ENCODE measurements at places on chromosomes 1 and 21.
A peak's percentile ranks its signal among the peaks of the same experiment; 100 is the strongest.

DNA sequence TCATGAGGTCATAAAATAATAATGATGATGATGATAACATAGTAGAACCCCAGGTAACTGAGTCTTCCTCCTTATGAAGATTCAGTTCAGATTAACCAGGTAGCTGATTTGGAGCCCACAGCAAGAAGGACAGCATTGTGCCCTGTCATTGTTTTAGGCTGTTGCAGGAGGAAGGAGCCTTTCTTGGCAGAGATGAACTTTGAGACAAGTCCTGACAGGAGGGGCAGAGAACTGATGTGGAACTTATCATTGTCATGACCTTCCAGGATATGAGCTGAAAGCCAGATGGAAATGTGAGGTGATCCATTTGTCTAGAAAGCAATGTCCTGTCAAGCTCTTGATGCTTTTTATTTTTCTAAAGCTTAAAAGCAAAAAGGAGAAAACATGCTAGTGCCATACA, 132.6 kb upstream of the COA6 start:
- DNase-seq = no peak

GRCh38 chr1:119674835-119675289, 26.8 kb upstream of the ZNF697 start:
- DNase-seq = peak; percentile 33

DNA sequence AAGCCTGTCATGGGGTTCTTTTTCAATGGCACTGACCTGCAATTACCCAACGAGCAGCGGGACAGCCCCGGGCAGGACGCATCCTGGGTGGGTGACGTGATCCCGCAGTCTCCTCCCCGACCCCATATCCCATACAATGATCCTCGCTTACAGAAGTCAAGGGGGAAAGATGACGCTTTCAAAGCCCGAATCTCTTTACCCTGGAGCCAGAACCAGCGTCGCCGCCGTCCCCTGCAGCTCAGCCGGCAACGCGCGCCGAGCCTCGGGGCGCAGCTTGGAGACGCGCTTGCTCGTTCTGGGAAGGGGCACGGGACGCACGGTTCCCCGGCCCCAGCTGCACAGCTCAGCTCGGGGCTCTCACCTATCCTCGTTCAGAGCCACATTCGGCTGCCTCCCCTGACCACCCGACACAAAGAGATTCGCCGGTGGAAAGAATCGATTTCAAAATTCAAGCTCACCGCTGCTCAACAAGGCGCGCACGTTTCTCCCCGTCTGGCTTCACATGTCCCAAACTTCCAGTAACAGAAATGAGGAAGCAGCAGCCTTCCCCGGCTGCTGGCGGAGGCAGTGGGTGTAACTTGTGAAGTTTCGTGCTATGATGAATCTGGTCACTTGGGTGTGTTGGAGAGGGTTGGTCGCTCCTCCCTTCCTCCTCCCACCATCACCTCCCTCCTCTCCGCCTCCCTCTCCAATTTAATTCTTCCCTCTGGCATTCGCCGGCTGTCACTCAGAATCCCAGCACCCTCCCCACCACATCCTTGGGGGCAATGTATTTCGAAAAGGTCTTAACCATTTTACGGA, at the start of gene TIAM1:
Gene TIAM1, minus strand, starts transcription at position 582 of the 801 bp plus-strand sequence. CDS start 77,289 bp downstream, outside the sequence.
- peak; percentile 62 for DNase-seq

DNA sequence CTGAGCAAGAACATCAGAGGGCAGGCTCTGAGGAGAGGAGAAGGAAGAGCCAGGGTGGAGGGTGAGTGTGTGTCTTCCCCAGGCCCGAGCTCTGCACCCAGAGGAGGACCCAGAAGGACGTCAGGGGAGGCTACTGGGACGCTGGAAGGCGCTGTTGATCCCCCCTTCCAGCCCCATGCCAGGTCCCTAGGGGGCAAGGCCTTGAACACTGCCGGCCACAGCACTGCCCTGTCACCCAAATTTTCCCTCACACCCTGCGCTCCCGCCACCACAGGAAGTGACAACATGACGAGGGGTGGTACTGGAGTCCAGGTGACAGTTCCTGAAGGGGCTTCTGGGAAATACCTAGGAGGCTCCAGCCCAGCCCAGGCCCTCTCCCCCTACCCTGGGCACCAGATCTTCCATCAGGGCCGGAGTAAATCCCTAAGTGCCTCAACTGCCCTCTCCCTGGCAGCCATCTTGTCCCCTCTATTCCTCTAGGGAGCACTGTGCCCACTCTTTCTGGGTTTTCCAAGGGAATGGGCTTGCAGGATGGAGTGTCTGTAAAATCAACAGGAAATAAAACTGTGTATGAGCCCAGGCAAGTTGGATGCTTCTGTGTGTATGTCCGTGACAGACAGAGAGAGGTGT, 17.1 kb downstream of the BCAN start:
- DNase-seq = no peak

GRCh38 chr1:47514229-47514628, 76.4 kb downstream of the FOXD2 start:
- no peak for DNase-seq

GRCh38 chr1:193451606-193452005, 265.2 kb upstream of the B3GALT2 start:
- DNase-seq = no peak

GRCh38 chr1:62621907-62622306, 24.6 kb downstream of the ANGPTL3 start:
- no peak for DNase-seq

DNA sequence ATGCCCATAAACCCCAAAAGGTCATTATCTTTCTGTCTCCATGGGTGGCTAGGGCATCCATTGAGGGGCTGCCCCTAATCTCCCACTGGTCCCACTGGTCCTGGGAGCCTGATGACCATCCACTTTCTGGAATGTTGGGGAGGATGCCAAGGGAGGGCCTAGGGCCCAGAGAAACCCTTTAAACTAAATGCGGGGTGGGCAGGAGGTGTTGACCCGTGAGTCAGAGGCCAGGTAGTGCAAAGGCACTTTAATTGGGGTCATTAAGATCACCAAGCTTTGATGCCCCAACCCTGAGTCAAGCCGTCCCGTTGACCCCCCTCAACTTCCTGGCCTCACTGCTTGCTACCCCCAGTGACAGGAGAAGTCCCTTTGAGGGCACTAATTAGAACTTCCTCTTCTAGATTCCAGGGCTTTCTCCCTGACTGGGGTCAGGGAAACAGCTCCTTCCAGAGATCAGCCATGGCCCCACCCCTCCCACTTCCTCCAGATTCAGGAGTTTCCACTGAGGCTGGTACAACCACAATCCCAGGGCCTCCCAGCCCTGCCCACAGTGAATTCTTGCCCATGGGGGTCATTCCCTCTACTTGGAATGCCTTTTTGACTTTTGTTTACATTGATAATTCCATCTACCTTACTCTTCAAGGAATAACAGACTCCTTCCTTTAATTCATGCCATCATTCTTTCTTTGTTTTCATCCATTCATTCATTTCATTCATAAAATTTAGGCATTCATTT, 15.5 kb upstream of the SERINC2 start:
- DNase-seq = no peak

DNA sequence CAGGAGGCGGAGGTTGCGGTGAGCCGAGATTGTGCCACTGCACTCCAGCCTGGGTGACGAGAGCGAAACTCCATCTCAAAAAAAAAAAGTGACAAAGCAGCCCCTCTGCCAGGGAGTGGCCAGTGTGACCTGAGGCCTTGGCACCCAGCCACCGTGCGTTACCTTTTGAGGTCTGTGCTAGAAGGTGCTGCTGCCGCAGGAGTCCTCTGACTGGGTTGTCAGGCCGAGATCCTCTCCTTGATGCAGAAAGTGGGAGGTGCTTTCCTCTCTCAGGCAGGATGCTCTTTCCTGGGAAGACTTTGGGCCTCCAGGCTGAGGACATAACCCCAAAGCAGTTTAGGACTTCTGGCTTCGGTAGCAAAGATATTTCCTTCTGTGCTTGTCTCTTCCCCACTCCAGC, 280.5 kb upstream of the VAMP3 start:
- DNase-seq = no peak

GRCh38 chr1:95118710-95119109, 1.6 kb downstream of the TLCD4 start:
- DNase-seq = no peak

DNA sequence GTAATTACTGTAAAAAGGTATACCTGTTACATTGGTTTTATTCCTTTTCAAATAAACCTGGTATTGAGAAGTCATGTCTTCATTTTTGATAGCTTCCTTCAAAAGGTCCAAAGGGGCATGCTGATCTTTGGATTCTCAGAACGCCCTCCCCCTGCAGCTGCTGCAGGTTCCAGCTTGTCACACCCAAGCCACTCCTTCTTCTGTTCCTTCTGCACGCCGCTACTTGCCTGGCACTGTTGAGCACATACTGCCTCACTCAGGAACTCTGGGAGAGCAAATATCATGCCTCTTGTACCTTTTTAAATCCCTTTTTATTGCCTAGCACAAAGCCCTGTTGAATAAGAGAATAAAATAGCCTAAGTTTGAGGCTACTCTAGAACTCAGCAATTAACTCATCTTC, 136.9 kb downstream of the BARHL2 start:
- DNase-seq = no peak

GRCh38 chr1:60637651-60638050, 444.7 kb upstream of the NFIA start:
- no peak for DNase-seq

DNA sequence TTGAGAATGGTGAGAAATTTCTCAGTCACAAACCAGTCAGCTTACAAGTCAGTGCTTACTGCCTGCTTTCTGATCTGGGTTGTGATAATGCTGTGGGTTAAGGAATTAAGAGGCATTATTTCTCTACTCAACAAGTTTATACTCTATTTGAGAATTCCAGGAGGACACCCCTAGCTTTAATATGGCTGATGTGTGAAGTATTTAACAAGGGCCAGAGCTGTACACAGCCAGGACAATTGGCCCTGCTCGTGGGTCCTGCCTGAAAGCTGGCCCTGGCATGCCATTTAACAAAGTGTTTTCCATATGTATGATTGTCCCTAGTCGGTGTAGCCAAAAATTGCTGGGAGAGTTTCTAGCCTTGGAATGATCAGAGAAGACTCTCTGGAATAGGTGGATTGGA, 43.2 kb downstream of the HHAT start:
- no peak for DNase-seq

GRCh38 chr1:174204697-174205308, 45.5 kb downstream of the RABGAP1L start:
- DNase-seq = no peak
